ENCODE measurements at places on chromosomes 4 and X. TPM values are rescaled to one million over a fixed set of nuclear protein-coding genes. Genes with fewer than 3 reads are reported as not detected.

GRCh38 chr4:173192375-173193162 lies 24.0 kb downstream of the GALNT7 start:
- no peaks in the 10 kb centered on the region for H3K36me3 ChIP-seq
- no peak overlapping the region for H3K4me3 ChIP-seq
- H3K27me3 ChIP-seq, result no peaks in the 10 kb centered on the region
- H3K4me1 ChIP-seq, result peaks cover 24% of the 10 kb centered on the region
- no peak for DNase-seq

- H3K4me3 ChIP-seq, result peak within 1 kb of the TSS; percentile 81
- peak; percentile 77 for DNase-seq
- H3K27ac ChIP-seq, result peak within 1 kb of the TSS; percentile 73
- H3K36me3 ChIP-seq, result peaks cover 6% of the 10 kb centered on the region
- H3K4me1 ChIP-seq, result peaks cover 77% of the 10 kb centered on the region
Measured at GRCh38 chrX:71618303-71618721, at the start of gene CXCR3. TSS of gene CXCR3 (minus strand) at chrX:71618511. CDS start at chrX:71618449, 62 bp downstream.

DNA sequence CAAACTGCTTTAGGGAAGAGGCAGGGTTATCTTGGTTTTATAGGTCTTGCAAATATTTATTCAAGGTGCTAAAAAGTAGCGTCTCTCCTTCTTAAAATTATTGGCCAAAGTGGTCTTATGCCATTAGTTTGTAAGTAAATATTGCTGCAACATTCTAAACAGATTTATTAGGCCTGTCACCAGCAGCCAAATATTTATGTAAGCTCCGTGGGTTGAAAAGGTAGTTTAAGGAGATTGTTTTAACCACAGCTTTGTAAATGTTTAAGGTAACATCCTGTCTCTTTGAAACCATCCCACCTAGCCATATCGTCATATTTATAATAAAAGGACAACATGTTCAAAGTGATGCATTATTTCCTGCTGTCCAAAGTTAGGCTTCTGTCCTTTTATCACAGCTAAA lies 210.1 kb upstream of the LNX1 start:
- no peak overlapping the region for H3K4me3 ChIP-seq
- H3K4me1 ChIP-seq, result no peaks in the 10 kb centered on the region
- H3K36me3 ChIP-seq, result no peaks in the 10 kb centered on the region
- DNase-seq, result no peak

GRCh38 chrX:66677430-66677829 lies 38.6 kb upstream of the EDA2R start:
- no peak overlapping the region for H3K27ac ChIP-seq
- DNase-seq, result no peak
- H3K4me1 ChIP-seq, result no peaks in the 10 kb centered on the region
- peaks cover 17% of the 10 kb centered on the region for H3K27me3 ChIP-seq
- H3K36me3 ChIP-seq, result no peaks in the 10 kb centered on the region

DNA sequence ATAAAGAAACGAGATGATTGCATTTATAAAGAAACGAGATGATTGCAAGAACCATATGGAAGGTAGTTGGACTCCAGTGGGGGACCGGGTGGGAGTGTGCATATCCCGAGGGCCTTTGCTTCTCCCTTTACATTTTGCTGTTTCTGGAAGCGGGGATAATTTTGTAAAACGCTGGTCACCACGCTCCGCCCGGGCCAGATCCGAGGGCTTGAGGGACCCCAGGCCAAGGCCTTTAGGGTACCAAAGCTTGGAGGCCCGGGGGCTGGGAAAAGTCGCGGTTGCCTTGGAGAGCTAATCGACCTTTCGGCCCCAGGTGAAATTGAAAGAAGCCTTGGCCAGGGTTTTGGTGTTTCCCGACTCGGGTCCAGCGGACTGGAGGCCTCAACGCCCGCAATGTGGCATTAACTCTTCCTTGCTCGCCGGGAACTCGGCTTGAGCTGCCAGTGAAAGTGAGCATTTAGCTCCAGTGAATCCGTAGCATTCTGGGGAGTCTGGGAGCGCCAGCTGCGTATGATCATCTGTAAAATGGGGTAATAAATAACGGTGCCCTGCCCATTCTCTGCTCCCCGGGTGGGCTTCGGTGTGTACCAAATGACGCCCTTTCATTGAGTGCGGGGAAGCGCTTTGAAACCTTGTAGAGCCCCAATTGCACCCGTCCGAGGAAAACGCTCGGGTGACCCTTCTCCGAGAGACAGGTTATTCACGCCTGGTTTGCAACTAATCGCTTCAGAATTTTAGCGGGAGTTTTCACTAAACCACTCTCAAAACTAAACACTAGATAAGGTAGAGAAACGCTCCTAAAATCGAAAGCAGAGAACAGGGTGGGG lies 4.5 kb downstream of the NKX3-2 start:
- H3K36me3 ChIP-seq, result peaks cover 8% of the 10 kb centered on the region
- no peak for DNase-seq
- H3K4me3 ChIP-seq, result no peak overlapping the region
- H3K4me1 ChIP-seq, result peaks cover 12% of the 10 kb centered on the region
- H3K27ac ChIP-seq, result no peak overlapping the region
- H3K27me3 ChIP-seq, result peaks cover 29% of the 10 kb centered on the region

DNA sequence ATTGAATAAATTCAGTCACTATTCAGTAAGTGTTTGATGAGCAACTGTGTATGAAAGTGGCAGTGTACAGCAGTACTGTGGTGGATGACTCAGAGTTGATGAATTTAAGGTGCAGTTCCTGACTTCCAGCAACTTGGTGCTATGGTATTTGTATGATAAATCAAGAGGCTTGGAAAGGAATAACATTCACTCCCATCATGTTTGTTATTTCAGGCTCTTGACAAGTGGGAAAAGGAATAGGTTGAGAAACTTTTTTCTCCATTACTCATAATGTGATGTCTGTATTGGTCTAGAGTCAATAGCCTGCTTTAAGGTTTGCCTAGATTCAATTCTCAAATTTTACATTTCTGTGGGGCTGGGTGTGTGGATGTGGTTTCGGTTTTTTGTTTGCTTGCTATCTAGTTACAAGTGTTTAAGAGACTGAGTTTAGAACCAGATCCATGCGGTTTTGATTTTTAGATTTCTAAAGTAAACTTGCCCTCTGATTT lies 35.1 kb upstream of the CYP2U1 start:
- no peak overlapping the region for H3K4me3 ChIP-seq
- H3K36me3 ChIP-seq, result no peaks in the 10 kb centered on the region
- peaks cover 15% of the 10 kb centered on the region for H3K27me3 ChIP-seq

DNA sequence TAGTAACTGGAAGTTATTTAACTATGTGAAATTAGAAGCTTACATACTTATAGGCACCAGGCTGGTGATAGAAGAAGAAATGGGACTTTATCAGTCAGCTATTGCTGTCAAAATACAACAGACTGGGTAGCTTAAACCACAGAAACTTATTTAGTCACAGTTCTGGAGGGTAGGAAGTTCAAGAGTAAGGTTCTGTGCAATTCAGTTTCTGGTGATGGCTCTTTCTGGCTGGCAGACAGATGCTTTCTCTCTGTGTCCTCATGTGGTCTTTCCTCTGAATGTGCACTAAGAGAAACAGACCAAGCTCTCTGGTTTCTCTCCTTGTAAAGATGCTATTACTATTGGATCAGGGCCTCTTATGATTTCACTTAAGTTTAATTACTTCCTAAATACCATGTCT lies 92.1 kb upstream of the ANKRD50 start:
- H3K4me1 ChIP-seq, result no peaks in the 10 kb centered on the region
- DNase-seq, result no peak
- no peaks in the 10 kb centered on the region for H3K27me3 ChIP-seq

DNA sequence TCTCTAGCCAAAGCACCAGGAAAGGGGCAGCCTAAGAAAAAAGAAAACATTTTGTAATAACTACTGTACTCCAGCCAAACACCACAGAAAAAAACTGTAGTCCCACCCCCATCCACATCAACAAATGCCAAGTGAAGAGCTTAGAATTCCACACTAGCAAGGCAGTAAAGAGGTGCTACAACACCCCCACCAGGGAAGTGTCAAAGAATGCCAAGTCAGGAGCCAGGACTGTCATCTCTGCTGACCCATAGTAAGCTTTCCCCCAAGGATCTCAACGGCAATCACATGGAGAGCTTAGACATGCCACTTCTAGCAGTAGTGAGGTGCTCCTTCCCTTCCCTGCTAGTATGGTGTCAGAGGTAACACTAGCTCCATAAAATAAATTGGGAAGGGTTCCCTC lies 34.4 kb upstream of the CCDC160 start:
- H3K27me3 ChIP-seq, result no peaks in the 10 kb centered on the region
- no peaks in the 10 kb centered on the region for H3K36me3 ChIP-seq
- H3K4me1 ChIP-seq, result no peaks in the 10 kb centered on the region
- H3K27ac ChIP-seq, result no peak overlapping the region
- H3K4me3 ChIP-seq, result no peak overlapping the region

DNA sequence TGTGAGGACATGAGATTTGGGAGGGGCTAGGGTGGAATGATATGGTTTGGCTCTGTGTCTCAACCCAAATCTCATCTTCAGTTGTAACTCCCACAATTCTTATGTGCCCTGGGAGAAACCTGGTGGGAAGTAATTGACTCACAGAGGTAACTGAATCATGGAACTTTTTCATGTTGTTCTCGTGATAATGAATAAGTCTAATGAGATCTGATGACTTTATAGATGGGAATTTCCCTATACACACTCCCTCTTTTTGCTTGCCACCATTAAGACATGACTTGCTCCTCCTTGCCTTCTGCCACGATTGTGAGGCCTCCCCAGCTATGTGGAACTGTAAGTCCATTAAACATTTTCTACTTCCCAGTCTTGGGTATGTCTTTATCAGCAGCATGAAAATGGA lies 253.2 kb upstream of the GK2 start:
- H3K27me3 ChIP-seq, result no peaks in the 10 kb centered on the region
- no peak overlapping the region for H3K27ac ChIP-seq
- H3K4me1 ChIP-seq, result no peaks in the 10 kb centered on the region
- H3K36me3 ChIP-seq, result no peaks in the 10 kb centered on the region
- DNase-seq, result no peak

- no peaks in the 10 kb centered on the region for H3K4me1 ChIP-seq
- H3K27ac ChIP-seq, result no peak overlapping the region
- H3K27me3 ChIP-seq, result no peaks in the 10 kb centered on the region
- no peak overlapping the region for H3K4me3 ChIP-seq
- H3K36me3 ChIP-seq, result no peaks in the 10 kb centered on the region
Measured at GRCh38 chr4:68518889-68519288, 57.2 kb downstream of the UGT2B17 start.

- no peak for DNase-seq
- no peak overlapping the region for H3K4me3 ChIP-seq
- no peak overlapping the region for H3K27ac ChIP-seq
Measured at GRCh38 chr4:16909281-16909680, 10.8 kb upstream of the LDB2 start.

- DNase-seq, result no peak
- H3K4me3 ChIP-seq, result no peak overlapping the region
- no peak overlapping the region for H3K27ac ChIP-seq
- H3K27me3 ChIP-seq, result no peaks in the 10 kb centered on the region
- no peaks in the 10 kb centered on the region for H3K4me1 ChIP-seq
Measured at GRCh38 chr4:115126491-115126890, 13.1 kb upstream of the NDST4 start.

DNA sequence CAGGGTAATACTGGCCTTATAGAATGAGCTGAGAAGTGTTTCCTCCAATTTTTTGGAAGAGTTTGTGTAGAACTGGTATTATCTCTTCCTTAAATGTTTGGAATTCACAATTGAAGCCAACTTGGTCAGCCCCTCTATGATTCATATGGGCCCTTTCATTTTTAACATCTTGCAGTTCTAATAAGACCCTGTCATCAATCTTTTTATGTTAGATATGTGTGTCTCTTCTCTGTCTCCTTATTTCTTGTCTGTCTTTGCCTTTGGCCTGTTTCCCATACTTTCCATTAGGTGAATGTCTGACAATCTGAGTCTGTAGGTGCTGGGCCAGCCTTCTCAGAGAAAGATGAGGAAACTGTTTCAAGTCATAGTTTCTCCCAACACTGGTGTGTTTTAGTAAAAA lies 88.7 kb downstream of the SLC16A2 start:
- no peaks in the 10 kb centered on the region for H3K36me3 ChIP-seq
- DNase-seq, result no peak
- H3K4me1 ChIP-seq, result peaks cover 5% of the 10 kb centered on the region
- H3K27me3 ChIP-seq, result peaks cover 12% of the 10 kb centered on the region

DNA sequence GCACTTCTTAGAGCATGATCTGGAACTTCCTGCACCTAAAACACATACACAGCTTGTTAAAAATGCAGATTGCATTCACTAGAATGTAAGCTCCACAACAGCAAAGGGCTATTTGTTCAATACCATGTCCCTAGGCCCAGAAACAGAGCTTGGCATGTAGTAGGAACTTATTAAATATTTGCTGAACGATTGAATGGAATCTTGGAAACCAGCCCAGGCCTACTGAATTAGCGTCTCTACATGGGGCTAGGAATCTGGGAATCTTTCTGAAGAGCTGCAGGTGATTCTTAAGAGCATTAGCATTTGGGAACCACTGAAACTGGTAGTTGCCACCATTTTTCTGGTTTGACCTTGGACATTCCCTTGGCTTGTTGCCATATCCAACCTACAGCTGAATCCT lies 234.1 kb downstream of the STIM2 start:
- H3K36me3 ChIP-seq, result no peaks in the 10 kb centered on the region
- no peak overlapping the region for H3K27ac ChIP-seq
- no peaks in the 10 kb centered on the region for H3K4me1 ChIP-seq
- peaks cover 12% of the 10 kb centered on the region for H3K27me3 ChIP-seq
- no peak for DNase-seq

GRCh38 chrX:20116577-20117240 lies at the start of gene MAP7D2:
TSS of gene MAP7D2 (minus strand) at chrX:20116907. CDS start at chrX:20116879, 28 bp downstream.
- no peak within 1 kb of the TSS for H3K4me3 ChIP-seq
- H3K27me3 ChIP-seq, result peaks cover 12% of the 10 kb centered on the region
- no peak for DNase-seq
- no peaks in the 10 kb centered on the region for H3K36me3 ChIP-seq
- H3K27ac ChIP-seq, result no peak within 1 kb of the TSS
- H3K4me1 ChIP-seq, result peaks cover 7% of the 10 kb centered on the region

DNA sequence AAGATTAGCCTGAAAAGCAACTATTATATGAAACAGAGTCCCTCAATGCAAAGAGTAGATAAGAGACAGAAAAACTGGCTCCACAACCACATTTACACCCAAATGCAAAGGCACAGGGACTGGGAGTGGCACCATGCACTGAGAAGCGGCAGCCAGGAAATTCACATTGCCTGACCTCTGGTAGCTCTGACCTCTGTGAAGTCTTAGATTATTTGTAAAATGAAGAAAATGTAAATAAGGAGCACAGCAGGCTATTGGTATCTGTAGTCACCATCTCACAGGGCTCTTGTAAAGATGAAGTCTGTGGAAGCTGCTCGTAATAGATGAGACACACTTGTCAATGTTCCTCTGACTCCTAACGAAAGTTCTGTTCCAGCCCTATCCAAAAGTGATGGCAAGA lies 69.7 kb downstream of the FAT1 start:
- no peaks in the 10 kb centered on the region for H3K4me1 ChIP-seq
- H3K27ac ChIP-seq, result no peak overlapping the region
- H3K36me3 ChIP-seq, result no peaks in the 10 kb centered on the region
- no peak overlapping the region for H3K4me3 ChIP-seq
- H3K27me3 ChIP-seq, result no peaks in the 10 kb centered on the region

RNF212 gene
- 1.5 TPM for total RNA-seq

OSTC gene
- total RNA-seq, result 81.9 TPM

HAND2 gene
- not detected for total RNA-seq

USP17L15 gene
- not detected for total RNA-seq

CYSLTR1 gene
- 7.3 TPM for total RNA-seq

NAP1L2 gene
- 1.1 TPM for total RNA-seq

CPE gene
- not detected for total RNA-seq

SLC30A9 gene
- total RNA-seq, result 41.0 TPM

MRPL1 gene
- total RNA-seq, result 53.1 TPM

Data from natural killer cell treated with Interleukin-12 subunit alpha and Interleukin-12 subunit beta and Interleukin-15 and Interleukin-18, amount 100 ng/mL, for 72 hours (primary cell).